Upper lobe of left lung (tissue), 6 donors: ENCODE measurements at places on chromosomes 4 and X.
A peak's percentile ranks its signal among the peaks of the same experiment; 100 is the strongest.

DNA sequence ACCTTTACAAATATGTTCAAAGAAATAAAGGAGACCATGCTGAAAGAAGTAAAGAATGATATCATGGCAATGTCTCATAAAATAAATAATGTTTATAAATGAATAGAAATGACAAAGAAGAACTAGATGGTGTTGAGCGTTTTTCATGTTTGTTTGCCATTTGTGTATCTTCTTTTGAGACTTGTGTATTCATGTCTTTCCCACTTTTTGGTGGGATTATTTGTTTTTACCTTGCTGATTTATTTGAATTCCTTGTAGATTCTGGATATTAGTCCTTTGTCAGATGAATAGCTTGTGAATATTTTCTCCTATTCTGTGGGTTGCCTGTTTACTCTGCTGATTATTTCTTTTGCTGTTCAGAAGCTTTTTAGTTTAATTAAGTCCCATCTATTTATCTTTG is 732.4 kb downstream of the FAT4 start:
- DNase-seq, result no peak

GRCh38 chr4:137474711-137475301 is 57.5 kb downstream of the PCDH18 start:
- no peak for DNase-seq

GRCh38 chrX:40237731-40238178 is 140.0 kb upstream of the BCOR start:
- no peak for DNase-seq

DNA sequence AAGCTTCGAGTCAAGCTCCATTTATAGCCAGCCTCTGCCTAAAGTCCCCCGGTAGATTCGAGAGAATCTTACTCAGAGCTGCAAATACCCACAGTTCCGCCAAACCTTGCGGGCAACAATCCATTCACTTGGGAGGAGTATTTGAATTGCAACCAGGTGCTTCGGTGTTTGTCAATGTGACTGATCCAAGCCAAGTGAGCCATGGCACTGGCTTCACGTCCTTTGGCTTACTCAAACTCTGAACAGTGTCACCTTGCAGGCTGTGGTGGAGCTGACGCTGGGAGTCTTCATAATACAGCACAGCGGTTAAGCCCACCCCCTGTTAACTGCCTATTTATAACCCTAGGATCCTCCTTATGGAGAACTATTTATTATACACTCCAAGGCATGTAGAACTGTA is 11.2 kb downstream of the CD40LG start:
- no peak for DNase-seq

GRCh38 chr4:180528003-180528402 is 1715.2 kb upstream of the TENM3 start:
- DNase-seq, result no peak

DNA sequence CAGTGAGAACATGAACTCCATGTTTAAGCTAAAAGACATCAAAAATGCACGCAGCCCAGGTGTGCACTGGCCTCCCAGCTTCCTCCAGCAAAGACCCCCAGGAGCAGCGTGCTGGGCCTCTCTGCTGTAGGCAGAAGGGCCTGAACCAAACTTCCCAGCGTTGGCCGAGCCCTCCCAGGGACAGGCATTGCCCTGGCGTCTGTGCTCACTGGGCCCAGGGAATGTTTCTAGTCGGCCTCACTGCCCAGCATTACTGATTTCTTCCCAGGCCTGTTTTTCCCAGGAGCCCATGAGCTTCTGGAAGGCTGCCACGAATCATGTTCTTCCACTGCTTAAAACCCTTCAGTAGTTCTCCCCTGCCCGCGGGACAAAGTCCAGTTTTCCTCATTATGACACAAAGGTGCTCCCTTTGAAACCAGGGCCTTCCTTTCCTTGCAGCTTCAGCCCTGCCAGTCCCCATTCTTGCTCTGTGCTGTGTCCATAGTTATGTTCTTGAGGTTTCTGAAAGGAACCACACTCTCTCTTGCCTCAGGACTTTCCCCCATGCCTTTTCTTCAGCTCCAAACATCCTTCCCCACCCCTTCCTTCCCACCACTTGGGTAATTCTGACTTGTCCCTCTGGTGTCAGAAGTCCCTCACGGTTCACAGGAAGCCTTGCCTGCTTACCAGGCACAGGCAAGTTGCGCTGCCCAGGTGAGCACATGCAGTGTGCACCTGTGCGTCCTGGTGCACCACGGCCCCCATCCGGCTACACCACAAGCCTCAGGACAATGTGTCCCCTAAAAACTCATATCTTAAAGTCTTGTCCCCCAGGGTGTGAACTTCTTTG is 93.4 kb upstream of the ENPP6 start:
- DNase-seq, result no peak

DNA sequence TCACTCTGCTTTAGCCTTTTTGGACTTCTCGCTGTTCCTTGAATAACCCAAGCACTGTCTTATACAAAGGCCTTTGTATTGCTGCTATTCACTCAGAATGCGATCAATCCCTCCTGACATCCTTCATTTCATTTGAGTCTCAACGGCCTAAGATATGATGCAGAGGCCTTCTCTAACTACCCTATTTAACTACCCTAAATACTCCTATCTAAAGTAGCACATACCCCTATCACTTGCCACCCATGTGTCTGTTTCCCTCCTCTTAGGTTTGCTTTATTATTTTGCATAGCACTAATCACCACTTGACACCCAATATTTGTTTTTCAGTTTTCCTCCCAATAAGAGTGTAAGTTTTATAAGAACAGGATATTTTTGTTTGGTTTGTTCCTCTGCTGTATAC is 42.3 kb upstream of the ACSL4 start:
- no peak for DNase-seq

DNA sequence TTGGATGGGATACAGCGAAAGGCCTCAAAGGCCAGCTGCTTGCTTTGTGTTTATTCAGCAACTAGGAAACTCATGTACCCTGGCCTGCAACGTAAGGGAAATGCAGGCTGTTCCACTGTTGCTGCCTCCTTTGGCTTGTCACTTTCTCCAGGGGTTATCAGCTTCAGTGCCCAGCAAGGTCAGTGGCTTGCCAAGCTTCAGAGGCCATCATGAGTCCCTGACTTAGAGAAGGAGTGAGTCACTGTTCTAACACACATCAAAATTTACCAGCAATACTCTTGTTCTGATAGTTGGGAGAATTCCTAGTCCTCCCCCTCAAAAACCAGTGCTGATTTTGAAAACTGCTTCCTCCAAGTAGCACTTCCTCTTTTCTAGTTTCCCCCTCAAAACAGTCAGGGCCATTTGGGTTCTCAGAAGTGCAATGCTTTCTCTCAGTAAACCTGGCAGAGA is 250.8 kb downstream of the ARHGAP24 start:
- DNase-seq, result no peak

DNA sequence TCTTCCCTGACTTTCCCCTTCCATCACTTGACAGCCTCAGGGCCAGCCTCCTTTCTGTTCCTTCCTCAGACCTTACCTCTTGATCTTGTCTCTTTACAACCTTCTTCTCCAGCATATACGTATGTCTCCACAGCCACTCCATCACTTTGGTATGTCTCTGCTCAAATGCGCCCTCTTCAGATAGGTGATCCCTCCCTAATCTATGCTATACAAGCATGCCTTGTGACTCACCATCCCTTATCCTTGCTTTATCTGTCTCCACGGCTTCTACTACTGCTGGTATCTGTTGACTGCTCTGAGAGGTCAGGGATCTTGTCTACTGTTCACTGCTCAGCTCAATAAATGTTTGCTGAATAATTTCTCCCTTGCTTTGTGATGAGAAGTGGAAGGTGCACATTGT is 9.0 kb downstream of the ARAP2 start:
- no peak for DNase-seq

DNA sequence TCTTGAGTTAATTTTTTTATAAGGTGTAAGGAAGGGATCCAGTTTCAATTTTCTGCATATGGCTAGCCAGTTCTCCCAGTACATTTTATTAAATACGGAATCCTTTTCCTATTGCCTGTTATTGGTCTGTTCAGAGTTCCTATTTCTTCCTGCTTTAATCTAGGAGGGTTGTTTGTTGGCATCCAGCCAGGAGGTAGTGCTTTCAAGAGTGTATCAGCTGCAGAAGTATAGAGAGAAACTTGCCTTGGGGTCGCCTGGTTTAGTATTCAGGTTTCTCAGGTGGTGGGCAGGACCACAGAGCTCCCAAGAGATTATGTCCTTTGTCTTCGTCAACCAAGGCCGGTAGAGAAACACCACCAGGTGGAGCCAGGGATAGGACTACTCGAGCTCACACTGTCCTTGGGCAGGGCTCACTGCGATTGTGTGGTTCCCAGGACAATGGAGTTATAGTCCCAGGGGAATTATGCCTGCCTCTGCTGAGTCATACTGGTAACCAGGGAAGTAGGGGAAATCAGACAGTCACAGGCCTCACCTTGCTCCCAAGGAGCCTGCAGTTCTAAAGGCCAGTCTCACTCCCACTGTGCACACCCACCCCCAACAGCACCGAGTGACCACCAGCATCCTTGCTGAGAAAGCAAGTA is 168.1 kb downstream of the VSIG4 start:
- no peak for DNase-seq

DNA sequence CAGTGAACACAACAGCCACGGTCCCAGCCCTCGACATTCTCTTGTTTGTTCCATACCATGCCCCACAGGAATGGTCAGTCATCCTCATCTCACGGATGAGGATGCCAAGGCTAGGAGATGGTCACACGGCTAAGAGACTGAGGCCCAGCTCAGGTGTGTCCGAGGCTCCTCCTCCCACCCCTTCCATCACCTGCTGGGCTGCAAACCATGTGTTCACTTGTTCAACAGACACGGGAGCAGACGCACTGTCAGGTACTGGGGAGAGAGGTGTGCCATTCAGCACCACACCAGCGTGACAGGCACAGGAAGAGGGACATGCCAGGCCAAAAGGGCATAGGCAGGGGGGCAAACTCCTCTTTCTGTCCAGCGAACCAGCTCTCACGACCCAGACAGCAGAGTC is 45.9 kb downstream of the ABLIM2 start:
- DNase-seq, result no peak

DNA sequence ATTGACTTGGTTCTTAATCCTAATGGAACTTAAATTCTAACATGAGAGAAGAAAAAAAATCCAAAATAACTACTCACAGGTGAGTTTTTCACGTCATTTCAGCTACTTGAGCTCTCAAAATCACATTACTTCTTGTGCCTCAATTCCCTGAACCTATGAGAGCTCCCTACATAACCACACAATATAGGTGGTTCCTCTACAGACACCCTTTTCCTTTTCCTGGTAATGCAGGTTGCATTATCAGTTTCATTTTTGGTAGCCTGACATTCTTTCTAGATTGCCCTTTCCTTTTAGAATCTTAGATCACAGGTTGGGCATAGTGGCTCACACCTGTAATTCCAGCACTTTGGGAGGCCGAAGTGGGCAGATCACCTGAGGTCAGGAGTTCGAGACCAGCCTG is 4.3 kb downstream of the GPR34 start:
- DNase-seq, result no peak

GRCh38 chrX:112662559-112663427 is 16.9 kb downstream of the LHFPL1 start:
- DNase-seq, result no peak

GRCh38 chr4:71186566-71187403 is 152.0 kb upstream of the SLC4A4 start:
- DNase-seq, result peak; percentile 93

- DNase-seq, result no peak
Measured at GRCh38 chrX:24979081-24979480, 36.7 kb downstream of the ARX start.

DNA sequence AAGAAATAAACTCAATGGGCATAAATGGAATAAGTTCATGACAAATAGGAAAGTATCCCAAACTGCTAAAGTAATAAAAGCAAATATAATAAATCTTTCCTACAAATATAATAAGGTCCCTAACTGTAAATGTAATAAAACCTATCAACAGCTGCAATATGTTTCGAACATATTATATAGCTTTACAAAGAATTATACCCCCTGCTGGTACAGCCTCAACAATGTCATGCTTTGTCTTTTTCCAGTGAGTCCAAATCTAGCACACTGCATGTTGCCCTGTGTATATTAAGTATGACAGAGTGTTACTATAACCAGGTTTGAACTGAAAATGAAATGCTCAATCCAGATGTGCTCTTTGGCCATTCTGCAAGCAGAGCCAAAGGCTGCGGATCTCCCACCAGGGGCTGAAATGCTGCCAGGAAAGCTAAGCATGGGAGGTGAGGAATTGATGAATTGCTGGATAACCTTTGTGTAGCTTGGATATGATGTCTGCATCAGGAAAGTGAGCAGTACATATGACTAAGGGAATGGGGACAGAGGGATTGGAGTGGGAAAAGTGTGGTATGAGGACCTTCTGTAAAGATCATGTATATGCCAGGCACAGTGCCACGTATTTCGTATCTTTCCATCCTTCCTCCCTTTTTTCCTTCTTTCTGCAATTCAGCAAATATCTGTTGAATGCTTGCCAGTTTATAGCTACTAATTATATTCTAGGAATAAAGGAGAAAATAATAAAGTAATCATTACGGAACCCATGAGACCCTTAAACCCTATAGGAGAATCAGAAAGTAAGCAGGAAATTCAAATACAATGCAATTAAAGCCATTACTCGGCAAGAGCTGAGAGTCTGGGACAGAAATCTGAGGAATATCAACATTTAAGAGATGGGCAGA is 954.6 kb upstream of the LCORL start:
- no peak for DNase-seq

GRCh38 chr4:124902001-124902515 is 189.5 kb upstream of the ANKRD50 start:
- no peak for DNase-seq

DNA sequence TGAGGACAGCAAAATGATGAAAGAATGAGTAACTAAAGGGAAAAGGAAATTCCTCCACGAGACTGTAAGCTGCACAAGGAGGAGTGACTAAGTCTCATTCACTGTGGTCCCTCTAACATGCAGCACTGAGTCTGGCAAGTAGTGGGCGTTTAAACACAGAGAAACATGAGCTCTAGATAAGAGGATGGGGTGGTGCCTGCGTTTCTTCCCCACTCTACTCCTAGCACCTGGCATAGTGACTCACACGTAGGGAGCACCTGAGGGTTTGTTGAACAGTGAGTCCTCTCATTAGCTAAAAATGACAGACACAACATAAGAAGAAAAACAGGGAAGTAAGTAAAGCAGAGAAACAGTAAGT is 105.8 kb upstream of the CBR4 start:
- DNase-seq, result no peak

GRCh38 chr4:99808260-99808857 is 8.3 kb upstream of the DAPP1 start:
- no peak for DNase-seq

DNA sequence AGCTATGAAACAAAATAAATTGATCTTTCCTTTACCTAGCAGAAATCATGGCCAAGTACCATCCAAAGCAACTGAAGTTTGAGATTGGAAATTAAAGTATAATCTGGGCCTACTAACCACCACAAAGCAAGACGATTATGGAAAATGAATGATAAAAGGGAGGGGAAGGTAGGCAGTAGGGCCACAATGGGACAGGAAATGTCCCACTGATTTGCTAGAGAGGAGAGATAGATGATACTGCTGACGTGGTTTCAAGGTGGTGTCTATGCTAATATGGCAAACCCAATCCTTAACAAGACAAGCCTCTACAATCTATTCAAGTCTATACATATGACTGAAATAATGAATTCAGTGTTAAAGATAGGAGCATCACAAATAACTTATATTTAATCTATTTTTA is 6.1 kb downstream of the TMPRSS11F start:
- no peak for DNase-seq

GRCh38 chr4:108544481-108544880 is 75.9 kb upstream of the RPL34 start:
- no peak for DNase-seq
